Myocyte (in vitro differentiated cells): ENCODE measurements at places on chromosomes 12 and 14.

- DNase-seq = peak; percentile 79
Observed at GRCh38 chr12:15278816-15279658, 43.3 kb upstream of the PTPRO start.

- no peak for DNase-seq
Observed at GRCh38 chr14:89842837-89843236, 111.7 kb downstream of the EFCAB11 start.

DNA sequence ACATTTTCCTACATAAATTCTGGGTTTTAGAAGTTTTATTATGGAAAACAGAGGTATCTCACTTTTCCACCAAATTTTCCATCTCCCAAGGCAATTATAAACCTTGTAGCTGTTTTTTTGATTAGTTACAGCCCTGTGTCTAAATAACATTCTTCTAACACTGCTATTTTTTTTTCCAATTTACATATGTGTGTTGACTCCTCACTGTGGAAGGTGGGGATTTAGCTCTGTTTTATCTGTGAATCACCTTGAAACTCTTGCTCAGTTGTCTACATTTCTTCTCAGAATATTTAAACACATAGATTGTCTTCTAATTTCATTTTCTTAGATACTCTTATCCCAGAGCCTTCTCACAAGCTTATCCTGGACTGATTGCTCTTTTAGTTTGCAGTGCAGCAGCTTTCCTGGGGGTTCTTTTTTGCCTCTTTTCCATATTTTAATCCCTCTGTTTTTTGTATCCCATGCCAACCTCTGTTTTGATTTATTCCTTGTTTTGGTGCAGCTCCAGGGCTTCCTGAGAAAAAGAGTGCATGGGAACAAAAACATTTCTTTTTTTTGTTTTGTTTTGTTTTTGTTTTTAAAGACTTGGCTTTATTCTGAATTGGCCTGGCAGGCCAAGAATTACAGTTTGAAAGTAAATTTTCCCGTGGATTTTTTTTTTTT is 36.7 kb downstream of the TBC1D15 start:
- DNase-seq = peak; percentile 53

DNA sequence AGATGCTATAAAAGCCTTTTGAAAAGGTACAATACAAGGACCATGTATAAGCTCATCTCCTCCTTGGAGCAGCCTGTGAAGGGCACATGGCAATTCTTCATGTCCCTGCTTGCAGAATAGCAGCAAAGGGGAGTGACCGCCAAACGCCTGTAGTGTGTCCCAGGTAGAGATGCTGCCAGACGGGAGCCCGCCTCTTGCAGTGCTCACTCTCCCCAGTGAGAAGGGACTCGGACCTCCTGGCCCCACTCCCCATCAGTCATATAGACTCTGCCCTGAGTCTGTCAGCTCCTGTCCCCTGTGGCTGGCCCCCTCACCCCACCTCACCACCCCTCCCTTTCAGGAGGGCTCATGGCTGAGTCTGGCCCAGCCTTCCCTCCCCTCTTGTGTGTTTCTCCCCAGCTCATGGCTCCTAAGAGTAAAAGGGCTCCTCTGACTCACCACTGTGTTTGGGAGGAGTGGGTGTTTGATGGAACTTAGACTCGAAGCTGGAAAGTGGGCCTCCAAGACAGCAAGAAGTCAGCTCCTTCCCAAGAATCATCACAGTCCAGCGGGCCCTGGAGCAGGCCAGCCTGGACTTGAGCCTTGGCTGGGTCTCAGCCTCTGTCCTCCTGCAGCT is 40.9 kb downstream of the DEGS2 start:
- DNase-seq = no peak

DNA sequence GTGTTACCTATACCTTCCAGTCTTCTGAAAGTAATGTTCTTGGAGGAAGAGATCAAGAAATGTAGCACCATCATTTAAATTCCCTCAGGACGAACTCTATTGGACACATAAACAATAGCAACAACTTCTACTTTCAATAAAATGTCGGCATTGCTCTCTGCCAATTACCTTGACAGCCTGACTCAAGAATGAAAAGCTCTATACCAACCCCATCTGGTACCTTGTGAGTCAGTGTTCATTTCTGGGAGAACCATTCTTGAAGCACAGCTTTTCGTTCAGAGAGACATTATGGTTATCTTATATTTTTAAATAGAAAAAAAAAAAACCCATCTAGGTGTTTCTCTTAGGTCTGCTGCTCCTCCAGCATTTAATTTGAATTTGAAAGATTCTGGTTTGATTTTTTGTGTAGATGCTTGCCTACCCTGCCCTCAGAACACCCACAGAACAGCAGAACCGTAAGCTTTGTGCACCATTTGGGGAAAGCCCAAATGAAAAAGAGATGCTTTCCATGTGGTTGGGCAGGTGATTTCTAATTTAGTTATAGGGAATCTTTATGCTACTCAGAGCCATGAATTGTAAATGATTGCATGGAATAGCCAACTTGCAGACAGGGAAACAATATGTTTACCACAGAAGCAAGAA is 156.0 kb downstream of the SAMD4A start:
- peak; percentile 51 for DNase-seq

- no peak for DNase-seq
Observed at GRCh38 chr14:66442953-66443571, 43.1 kb upstream of the CCDC196 start.

DNA sequence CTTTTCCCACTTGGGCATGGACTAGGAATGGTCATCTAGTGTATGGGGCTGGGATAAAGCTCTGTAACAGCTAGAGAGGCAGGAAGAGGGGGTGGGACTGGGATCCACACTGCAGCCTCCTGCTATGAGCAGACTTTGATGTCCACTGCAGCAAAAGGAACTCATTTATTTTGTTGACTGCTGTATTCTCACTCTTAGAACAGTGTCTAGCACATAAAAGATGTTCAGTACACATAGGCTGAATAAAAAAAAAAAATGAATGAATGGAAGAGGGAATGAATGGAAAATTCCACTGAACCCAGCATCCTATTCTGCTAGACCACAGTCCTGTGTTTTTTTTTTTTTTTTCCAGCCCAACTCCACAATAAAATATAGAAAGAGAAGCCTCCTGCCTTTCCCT is 106.2 kb upstream of the NOS1 start:
- DNase-seq = no peak

DNA sequence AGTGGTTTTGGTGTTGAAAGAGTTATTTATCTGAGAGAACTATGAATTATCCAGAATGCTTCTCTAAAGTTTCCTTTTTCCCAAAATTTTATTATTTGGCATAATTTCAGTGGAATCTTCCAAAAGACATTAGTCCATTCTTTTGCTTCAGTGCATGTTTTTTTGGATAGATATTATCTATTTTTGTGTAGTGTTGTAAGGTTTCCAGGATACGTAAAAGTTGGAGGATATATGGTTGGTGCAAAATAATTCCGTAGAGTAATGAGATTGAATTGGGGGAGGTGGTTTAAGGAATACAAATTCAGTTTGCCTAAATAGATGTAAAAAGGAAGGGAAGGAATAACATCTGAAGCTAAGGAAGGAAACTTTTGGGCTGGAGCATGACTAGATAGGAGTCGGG is 186.6 kb downstream of the RGS6 start:
- DNase-seq = no peak

DNA sequence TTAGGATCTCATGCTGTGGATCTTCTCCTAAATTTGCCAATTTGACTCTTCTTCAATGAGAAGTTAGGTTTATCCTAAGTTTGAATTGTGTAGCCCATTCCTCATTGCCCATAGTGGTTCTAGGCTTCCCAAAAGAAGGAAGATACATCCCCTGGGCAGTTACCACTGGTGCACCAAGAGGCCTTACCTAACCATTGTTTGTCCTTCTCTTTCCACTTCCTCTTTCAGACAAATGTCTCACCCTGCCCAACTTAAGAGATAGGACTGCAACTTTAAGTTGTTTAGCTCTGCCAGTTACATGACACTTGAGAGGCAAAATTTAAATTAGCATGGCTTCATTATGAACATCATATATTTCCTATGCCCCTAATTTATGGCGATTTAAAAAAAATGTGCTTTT is 9.4 kb upstream of the KCNH3 start:
- DNase-seq = no peak

DNA sequence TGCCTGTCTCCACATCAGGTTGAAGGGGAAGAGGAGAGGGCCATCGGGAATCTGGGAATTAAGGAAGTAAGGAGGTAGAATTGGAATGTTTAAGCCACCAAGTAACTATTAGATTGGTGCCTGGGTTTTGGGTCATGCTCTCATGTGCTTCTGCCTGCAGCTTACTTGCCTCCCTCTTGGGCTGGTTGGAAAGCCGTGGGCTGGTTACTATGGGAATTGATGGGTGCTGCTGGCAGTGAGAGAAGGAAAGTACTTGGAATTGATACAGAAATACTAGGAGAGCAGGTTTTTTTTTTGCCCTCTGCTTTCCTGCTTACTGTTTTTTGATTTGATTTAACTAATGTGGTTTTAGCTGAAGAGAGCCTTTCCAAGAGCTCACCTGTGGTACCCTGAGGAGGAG is 493.5 kb upstream of the RGS6 start:
- peak; percentile 22 for DNase-seq

- DNase-seq = peak; percentile 45
Observed at GRCh38 chr12:123363740-123364531, 711 bp downstream of the SBNO1 start.

GRCh38 chr14:102362084-102362483 is 606 bp downstream of the CINP start:
- DNase-seq = peak; percentile 36

- no peak for DNase-seq
Observed at GRCh38 chr14:102945346-102946130, 23.1 kb downstream of the AMN start.

GRCh38 chr12:51949342-51950030 is 2.0 kb upstream of the ACVR1B start:
- peak; percentile 37 for DNase-seq

DNA sequence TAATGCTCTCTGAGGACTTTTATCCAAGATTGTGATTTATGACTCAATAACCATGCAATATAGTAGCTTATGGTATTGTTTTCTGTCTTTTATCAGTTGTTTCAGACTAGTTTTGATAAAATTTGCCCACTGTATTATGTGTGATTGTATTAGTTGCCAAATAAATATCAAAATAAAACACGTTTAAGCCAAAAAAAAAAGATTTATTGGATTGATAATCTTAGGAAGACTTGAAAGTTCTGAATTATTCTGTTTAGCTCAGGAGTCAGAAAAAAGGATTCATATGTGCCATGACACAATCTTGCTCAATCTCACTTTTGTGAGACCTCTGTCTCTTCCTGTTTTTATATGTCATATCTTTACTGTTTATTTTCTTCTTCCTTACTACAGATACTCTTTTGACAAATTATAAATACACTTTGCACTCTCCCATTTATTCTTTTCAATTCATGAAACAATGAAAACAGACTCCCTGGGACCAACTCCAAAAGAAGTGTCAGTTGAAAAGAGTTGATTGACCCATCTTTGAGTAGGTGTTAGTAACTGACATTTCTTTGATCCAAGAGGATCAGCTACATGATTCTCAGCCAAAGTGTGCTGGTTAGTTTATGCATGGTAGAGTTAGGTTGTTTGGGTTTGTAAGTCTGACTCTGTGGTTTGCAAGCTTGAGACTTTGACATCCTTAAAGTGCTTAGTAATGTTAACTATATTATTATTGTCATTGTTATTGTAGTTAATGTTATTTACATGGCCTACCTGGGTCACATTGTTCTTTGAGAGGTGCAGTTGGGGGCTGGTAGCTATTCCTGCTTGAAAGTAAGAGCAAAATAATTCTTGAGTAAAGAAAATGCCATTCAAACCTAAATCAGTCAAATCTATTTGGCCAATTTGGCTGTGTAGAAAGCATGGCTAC is 2.5 kb downstream of the OR6C76 start:
- no peak for DNase-seq

GRCh38 chr12:22355011-22355580 is 20.6 kb upstream of the ST8SIA1 start:
- peak; percentile 37 for DNase-seq

DNA sequence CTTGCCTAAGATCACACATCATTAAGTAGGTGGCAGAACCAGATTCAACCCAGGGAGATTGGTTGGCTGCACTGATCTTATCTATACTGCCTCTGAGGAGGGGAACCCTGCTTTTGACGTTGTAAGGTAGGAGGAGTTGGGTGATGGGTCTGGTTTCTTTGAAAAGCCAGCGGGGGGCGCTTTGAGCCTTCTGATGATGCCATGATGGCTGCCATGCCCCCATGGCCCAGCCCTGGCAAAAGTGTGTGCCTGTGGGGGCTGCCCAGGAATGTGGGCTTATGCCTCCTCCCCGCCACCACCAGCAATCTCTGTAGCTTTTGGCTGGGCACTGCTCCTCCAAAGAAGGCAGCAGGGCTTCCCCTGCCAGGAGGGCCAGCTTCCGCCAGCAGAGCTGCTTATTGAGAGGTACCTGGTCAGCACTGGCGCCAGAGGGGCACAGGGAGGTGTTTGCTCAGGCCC is 224.3 kb downstream of the SLC41A2 start:
- DNase-seq = no peak

GRCh38 chr14:49892301-49892635 is 614 bp upstream of the ARF6 start:
- DNase-seq = peak; percentile 79

DNA sequence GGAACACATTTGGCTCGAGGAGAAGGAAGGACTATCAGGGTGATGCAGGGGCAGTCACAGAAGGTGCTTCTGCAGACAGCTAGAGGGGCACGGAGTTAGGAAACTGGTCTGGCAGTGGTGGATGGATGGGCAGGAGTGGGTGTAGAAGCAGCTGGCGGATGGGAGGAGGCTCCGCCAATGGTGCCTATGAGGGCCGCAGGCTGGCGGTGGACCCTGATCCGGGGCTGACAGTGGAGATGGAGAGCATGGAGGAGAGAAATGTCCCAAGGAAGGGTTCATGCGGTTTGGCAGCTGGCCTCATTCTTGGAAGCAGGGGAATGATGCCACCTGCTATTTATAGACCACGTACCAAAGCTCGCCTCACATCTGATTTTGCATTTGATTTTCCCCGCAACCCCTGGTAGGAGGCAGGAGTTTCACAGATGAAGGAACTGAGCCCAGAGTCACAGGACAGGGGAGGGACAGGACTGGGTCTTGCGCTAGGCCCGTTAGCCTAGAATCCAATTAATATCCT is 237.1 kb downstream of the FOXN3 start:
- DNase-seq = peak; percentile 47

- no peak for DNase-seq
Observed at GRCh38 chr12:89493670-89494302, 30.8 kb downstream of the GALNT4 start.
